ENCODE measurements at places on chromosomes 2 and 18.
A peak's percentile ranks its signal among the peaks of the same experiment; 100 is the strongest.

DNA sequence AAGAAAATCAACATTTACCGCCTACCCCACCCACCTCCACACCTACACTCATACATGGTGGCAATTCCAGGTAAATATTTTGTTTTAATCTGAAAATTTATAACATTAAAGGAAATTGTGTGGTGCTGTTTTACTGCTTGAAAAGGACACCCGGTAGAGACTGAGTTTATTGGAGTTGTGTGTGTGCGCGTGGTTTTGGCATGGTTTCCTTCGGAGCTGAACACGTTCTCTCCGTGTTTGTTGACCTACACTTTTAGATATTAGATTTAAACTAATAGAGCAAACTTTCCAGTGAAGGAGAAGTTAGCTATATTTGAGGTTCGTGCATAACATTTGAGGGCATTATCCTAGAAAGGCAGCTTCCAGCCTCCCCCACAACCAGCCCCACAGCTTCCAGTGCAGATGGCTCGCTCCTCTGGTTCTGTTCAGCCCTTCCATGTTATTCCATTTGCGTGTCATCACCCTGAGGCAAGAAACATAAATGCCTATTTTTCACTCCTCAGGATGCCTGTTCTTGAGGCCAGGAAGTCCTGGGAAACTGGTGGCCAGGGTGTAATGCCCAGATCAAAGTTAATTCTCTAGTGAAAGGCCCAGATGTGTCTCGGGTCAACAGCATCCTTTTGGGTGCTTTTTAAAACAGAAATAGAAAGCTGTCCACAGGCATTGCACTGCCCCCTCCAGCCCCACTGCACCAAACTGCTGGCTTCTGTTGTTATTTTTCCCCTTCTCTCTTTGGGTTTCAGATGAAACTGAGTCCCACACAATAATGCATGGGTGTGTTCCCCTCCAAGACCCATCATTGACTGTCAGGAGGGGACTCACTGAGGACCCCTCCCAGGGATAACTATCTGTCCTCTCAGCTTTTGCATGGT lies 190.2 kb downstream of the SETBP1 start:
- no peak for DNase-seq

DNA sequence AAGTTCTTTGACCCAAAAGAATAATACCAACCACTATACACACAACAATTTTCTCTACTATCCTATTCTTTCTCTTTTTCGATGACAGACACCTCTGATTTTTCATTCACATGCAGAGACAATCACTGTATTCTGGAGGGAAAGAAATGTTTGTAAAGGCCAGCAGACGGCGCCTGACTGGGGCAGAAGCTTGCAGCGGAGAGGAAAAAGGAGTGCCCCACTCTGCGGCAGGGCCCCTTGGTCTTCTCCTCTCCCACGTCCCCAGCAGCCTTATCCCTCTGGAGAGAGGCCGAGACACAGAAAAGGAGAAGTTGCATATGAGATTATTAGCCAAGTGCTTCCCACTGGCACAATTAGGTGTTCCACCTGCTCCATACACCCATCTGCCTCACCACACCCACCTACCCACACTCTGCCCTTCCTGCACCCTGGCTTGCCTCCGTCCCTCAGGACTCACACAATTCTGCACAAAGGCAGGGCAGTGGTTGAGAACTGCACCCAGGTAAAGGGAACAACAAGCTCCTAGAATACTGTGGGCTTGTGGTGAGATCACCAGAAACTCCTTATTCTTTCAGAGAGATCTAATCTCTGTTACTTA lies 687.3 kb downstream of the NRXN1 start:
- no peak for DNase-seq

- DNase-seq: no peak
Measured at GRCh38 chr2:7467782-7468447, 550.7 kb downstream of the RNF144A start.

- DNase-seq: no peak
Measured at GRCh38 chr2:147473075-147473474, 371.8 kb upstream of the ACVR2A start.

DNA sequence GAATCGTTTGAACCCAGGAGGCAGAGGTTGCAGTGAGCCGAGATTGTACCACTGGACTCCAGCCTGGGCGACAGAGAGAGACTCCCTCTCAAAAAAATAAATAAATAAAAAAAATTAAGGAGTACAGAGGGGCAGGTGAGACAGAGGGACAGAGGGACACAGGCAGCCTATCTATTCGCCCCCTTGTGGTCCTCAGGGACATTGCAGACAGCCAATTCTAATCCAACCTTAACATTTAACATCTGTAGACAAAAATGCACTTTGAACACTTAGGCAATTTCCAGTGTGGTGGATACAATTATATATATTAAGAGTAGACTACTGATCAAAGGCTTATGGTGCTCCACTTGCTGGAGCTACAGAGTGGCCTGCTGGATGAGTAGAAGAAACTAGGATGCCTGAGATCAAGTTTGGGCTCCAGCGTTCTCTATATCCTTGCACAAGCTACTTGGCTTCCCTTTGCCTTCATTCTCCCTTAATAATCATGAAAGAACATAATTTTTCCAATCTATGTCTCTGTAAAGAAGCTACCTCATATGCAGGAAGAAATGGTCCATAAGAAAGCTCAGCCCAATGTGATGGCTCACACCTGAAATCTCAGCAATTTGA lies 8.2 kb upstream of the SMARCAL1 start:
- peak; percentile 11 for DNase-seq

DNA sequence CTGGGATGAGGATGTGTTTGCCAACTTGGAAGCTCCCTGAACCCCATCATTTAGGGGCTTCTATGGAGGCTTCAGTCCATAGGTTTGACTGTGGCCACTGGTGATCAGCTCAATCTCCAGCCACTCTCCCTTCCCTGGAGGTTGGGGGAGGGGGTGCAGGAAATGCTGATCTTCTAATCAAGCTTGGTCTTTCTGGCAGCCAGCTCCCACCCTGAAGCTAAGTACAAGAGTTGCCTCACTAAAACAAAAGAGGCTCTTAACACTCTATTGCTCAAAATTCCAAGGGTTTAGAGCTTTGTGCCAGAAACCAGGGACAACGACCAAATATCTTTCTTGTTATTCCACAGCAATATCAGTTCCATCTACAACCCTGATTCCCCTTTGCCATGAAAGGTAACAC lies 19.4 kb upstream of the MPPE1 start:
- DNase-seq: no peak

- DNase-seq: no peak
Measured at GRCh38 chr2:120709608-120710041, 26.0 kb upstream of the GLI2 start.

DNA sequence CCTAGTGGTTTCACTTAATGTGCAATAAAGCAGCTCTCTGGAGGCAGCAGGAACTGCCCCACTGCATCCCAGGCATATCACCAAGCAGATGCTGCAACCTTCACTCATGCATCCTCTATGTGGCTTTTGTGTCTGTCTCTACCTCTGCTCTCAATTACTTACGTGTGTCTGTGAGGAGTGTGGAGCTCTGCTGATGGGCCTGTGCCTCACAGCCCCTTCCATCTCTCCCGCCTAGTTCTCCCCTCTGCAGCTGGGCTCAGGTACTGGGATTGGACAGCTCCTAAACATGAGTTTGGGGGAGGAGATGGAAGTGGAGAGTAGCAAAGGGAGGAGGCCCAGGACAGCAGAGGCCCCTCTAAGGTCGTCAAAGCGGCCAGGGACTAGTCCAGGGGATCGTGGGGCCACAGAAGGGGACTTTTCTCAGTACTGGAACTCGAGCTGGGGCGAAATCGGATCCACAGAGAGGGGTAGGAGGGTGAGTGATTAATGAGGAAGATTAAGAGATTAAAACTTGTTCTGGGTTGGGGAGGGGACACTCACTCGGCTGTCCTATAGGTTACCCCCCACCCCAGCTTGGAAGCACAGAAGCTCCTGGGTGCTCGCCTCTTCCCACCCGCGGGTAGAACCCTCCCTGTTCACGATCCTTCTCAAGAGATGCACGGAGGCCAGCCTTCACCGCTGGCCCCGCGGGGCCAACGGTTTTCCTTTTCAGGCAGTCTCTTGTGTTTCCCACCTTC lies 2.1 kb upstream of the LBX2 start:
- no peak for DNase-seq

GRCh38 chr2:231800493-231801091 lies 14.3 kb downstream of the COPS7B start:
- DNase-seq: no peak

DNA sequence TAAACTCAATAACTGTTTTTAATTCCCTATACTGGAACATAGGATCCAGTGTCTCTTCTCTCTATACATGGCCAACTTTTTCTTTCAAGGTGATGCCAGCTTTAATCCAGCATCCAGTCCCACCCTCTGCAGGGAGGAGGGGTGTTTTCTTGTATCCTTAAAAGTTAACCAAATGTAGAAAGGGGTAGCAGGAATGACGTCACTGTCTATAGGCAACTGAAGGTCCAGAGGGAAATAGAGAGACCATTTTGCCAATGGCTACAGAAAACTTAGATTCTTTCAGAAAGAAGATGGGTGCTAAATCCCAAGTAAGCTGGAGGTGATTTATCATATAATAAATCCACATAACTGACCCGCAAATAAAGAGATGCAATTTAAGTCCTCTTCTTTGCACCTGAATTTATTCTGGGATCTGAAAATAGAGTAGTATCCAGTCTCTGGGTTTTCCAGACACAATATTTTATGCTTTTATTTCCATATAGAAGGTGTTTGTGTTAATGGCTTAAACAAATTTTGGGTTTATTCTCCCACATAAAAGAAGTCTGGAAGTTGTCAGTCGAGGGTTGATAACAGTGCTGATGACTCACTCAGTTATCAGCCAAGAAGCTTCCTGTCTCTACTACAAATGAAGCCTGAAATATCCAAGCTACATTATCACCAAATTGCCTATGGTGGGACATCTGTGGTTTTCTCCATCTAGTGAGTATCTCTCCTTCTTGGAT lies 5.7 kb upstream of the DNER start:
- DNase-seq: no peak

GRCh38 chr2:78718473-78718872 lies 307.0 kb upstream of the REG3G start:
- no peak for DNase-seq

GRCh38 chr18:75125382-75126331 lies 83.3 kb downstream of the PTGR3 start:
- no peak for DNase-seq

GRCh38 chr2:85439986-85440385 lies 21.5 kb downstream of the SH2D6 start:
- DNase-seq: no peak

DNA sequence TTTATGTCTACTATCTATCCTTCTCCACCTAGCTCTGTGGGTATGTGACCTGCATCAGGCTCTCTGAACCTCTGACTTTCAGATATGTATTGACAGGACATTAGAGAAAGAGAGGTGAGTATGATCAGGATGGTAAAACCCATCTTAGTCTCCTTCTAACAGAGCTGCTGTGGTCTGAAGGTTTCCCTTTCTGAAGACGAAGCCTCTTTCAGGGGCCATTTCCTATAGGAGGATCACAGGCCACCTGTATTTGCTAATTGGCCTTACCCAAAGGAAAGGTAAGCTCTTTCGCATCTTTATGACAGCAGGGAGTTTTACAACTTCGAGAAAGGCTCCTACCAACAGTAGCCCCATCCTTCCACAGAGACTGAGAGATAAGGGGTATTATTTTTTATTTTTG lies 442.9 kb downstream of the KCNJ3 start:
- no peak for DNase-seq

DNA sequence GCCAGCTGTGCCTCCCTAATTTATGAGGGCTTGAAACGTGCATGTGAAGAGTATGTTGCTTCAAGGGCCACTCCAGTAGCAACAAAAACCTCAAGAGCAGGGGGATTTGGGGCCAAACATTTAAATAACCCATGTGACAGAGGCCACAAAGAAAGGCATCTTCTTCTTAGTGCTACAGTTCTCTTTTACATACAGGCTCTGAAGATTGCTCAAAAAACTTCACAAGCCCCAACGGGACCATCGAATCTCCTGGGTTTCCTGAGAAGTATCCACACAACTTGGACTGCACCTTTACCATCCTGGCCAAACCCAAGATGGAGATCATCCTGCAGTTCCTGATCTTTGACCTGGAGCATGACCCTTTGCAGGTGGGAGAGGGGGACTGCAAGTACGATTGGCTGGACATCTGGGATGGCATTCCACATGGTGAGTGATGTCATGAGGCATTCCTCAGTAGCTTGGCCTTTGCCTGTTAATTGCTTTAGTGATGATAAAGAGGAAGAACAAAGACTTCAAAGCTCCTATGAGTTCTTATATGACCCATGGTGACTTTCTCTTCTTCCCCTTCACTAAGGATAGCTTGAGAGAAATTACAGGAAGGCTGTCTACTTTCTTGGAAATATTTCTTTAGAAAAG lies 40.1 kb downstream of the NRP2 start:
- no peak for DNase-seq

DNA sequence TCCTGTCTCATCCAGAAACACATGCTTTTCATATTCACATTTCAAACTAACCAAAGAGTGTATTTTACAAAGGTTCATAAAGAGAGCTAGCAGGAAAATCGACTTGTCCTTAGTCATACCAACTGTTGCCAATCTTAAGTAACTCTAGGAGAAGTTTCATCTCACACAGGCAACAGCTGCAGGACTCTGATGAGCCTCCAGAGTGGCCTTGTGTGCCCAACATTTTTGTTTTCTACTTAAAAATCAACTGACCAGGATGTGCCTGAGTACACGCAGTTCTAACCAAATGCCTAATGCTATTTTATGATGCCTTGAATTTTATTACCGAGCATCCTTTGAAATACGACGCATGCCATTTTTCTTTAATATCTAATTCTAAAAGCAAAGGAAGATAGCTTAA lies 595.9 kb upstream of the LRRTM4 start:
- DNase-seq: no peak

DNA sequence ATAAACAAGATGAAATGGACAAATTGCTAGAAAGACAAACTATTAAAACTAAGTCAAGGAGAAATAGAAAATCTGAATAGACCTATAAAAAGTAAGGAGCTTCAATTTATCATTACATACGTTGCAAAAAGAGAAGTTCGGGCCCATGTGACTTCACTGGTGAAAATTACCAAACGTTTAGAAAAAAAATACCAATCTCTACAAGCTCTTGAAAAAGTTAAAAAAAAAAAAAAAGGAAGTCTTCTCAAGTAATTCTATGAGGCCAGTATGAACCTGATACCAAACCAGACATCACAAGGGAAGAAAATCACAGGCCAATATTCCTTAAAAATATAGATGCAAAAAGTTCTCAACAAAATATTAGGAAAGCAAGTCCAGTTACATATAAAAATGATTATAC lies 20.2 kb upstream of the ACVR2A start:
- DNase-seq: no peak

- no peak for DNase-seq
Measured at GRCh38 chr2:19120181-19120580, 238.2 kb downstream of the OSR1 start.
